Eye (tissue), 1 donor: ENCODE measurements at places on chromosomes 12 and 14.

DNA sequence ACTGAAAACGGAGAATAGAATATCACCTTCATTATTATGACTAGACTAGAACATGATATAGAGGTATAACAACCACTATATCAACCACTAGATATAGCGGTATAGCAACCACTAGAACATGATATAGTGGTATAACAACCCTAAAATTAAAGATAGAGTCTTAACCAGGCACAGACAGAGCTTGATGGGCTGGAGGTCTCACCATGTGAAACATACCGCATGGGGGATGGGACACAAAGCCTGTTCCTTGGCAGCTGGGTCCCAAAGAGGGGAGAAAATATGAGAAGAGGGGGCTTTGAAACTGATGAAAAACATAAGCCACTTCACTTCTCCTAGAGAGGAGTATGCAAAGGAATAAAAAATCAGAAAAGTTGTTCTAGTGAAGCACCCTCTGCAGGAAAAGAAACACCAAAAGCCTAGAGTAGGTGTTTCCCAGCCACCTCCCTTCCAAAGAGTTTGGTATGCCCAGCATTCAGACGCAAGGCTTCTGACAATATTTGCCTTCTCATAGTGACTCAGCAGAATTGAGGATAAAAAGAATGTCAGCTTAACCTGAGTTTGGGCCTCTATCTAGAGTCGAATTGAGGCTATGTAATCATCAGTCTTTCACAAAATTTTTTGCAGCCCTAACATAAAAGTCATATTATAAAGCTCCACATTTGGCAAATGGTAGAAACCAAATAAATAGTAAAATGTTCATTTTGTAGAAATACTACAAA, 316.4 kb downstream of the NOVA1 start:
- DNase-seq = no peak

DNA sequence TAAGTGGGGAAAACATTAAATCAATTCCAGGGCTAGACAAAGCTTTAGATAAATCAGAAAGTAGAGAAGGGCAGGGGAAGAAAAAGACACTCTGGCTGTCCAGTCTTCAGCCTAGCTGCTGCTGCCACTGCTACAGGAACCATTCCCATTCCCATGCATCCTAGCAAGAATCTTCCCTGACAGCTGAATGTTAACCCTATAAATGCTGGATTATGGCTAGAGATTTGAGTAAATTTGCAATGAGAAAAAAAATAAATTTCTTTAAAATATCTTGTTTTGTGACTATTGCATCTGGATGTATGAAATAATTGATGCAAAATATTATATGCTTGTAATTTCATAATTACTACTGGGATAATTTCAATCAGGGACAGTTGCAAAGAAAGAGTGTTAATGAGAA, 15.0 kb upstream of the CDKN3 start:
- peak; percentile 24 for DNase-seq

- no peak for DNase-seq
Measured at GRCh38 chr12:227286-227915, 13.4 kb upstream of the SLC6A12 start.

GRCh38 chr12:80857311-80857710, 80.4 kb downstream of the LIN7A start:
- no peak for DNase-seq

DNA sequence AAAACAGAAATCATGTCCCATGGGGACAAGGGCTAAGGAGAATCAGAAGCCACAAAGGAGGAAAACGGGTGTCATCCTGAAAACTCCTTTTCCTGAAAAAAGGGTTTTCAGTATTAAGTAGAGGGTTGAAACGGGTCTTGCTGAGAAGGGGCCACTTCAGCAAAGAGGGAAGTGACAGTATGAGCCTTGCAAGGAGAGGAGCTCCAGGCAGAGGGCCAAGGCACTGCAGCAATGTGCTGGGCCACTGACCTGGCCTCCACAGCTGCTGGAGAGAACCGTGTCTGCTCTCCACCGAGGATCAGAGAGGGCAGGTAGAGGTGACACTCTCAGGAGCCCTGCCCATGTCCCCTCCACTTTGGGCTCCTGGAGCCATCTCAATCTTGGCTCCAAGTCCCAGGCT, 103.3 kb downstream of the NCOR2 start:
- DNase-seq = no peak

GRCh38 chr12:90234472-90234871, 525.8 kb upstream of the ATP2B1 start:
- DNase-seq = no peak

DNA sequence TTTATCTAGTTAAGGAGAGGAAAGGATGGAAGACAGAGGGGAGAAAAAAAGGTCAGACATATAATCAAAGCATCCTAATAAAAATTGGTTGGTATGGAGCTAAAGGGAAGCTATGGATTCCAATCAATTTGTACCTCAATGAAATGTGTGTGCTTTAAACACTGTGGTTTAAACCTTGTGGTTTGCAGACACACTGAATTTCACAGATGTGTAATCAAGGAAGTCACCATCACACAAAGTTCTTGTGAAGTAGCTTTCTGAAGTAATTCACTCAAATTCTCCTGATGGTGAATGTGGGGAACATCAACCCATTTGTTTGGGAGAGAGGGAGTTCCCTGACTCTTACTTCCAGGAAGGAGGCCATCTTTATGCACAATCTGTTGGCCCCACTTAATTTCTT, 243.3 kb upstream of the KRR1 start:
- no peak for DNase-seq

DNA sequence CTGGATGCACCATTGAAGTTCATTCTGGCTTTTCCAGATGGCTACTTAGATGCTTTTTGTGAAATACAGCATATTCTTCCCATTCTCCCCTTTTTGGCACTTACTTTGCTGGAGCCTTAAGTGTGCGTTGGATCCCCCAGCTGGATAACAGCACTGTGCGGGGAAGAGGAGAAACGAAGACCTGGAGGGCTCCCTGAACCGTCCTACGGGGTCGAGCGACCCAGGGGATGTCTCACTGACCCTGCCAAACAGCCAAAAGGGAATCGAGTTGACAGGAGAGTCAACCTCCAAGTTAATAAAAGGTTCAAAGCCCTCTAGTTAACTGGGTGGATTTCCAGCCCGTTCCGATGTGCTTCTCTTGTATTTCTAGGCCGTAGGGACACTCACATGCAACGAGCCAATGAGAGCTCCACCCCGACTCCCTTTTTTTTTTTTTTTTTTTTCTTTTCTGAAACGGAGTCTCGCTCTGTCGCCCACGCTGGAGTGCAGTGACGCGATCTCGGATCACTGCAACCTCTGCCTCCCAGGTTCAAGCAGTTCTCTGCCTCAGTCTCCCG, 1.0 kb upstream of the CAMKK2 start:
- peak; percentile 85 for DNase-seq

DNA sequence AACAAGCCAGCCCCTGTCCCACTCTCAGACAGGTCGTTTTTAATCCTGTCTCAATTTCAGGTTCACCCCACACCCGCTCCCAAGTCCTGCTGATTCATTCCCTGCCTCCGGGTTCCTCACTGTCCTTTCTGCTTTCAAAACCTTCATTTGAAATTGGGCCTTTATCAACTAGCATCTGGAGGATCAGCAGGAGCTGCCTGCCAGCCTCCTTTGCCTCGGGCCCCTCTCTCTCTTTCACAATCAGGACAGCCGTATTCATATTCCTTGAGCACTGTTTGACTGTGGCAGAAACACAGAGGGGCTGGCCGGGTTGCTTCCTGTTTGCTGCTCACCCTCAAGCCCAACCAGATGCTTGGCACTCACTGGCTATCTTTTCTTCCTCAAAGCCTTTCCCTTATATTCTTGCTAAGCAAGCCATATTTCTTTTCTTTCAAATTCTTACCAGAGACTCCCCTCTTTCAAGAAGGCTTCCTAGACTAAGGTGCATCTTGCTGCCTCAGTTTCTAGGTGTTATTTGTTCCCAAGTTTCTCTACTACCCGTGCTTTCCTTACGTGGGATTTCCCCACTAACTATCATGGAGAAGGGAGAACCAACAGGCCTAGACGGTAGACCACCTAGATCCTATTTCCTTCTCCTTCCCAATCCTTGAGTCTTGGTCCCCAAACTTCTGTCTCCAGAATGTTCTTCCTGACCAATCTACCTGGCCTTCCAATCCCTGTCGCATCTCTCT, 3.0 kb downstream of the GALNT6 start:
- DNase-seq = no peak

DNA sequence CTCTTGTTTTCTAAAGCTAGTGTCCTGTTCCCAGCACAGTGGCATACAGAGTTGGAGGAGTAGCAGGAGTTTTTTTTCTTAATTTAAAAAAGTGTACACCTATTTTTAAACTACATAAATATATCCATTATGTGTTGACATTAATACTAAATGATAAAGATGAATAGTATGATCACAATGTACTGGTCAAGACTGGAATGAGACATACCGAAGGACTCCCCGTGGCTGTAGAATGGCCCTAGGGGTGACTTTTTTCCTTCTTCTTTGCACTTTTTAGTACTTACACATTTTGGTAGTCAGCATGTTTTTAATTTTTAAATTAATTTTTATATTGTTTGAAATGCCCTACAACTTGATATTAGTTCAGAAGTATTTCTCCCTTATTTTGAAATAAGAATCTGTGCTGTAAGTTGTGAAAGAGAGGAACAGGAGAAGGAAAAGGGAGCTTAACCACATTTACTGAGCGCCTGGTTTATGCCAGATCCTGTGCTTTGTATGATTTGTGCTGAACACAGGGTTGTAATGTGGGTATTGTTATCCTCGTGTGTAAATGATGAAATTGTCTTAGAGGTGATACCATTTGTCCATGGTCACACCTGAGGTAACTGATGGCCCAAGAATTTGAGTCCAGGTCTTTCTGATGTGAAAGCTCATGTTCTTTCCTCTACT, 136.5 kb downstream of the TGFB3 start:
- DNase-seq = no peak

DNA sequence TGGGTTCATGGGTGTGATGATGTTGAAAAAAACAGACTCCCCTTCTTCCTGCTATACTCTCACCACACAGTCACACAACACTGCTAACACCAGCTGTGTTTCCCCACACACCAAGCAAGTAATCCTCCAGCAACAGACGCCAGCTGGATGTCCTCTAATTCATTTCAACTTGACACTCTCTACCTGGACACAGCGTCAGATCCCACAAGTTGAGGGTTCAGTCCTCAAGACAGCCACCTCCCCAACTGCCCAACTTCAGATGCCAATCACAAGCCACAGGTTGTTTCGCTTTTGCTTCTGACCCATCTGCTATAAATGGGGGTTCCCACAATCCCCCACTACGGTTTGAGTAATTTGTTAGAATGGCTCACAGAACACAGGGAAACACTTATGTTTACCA, 49.3 kb downstream of the TMEM30B start:
- DNase-seq = no peak

GRCh38 chr14:86654558-86655184, 1124.7 kb downstream of the FLRT2 start:
- peak; percentile 61 for DNase-seq

- no peak for DNase-seq
Measured at GRCh38 chr14:106843386-106843785, 1317.0 kb downstream of the TMEM121 start.

DNA sequence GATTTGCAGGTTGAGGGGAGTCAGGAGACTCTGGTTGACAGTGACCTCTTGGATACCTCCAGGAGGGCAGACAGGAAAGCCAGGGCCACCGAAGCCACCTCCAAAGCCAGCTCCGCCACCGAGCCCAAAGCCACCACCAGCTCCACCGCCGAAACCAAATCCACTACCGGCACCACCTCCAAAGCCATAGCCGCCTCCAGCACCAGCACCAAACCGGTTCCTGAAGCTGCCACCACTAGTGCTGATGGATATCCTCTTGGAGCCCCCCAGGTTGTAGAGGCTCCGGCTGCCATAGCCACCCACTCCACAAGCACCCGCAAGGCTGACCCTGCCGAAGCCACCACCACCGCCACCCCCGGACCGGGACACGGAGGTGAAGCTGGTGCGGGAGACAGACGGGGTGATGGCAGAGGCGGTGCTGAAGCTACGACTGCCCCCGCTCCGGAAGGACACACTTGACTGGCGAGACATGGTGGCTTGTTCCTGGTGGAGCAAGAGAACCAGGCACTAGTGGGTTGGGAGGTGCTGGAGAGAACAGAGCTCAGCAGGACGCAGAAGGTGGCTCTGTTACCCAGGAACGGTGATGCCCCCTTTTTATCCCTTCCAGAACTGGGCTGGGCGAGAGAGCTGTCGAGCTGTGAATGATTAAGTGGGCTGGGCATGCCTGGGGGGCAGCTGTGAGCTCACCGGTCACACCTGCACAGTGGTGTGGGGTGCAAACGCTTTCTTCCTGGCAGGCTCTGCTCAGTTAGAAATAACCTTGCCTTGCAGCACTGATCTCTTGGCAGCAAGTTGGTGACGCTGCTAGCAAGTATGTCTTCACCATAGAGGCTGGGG, at the start of gene KRT5:
Gene KRT5, minus strand, starts transcription at position 569 of the 837 bp plus-strand sequence. Its CDS starts 98 bp downstream, at position 471.
- peak; percentile 32 for DNase-seq

- no peak for DNase-seq
Measured at GRCh38 chr12:38772437-38772836, 133.0 kb downstream of the CPNE8 start.

GRCh38 chr14:58872061-58872460, 234.3 kb downstream of the DACT1 start:
- DNase-seq = no peak

GRCh38 chr14:50025776-50026175, 90.6 kb downstream of the VCPKMT start:
- DNase-seq = no peak

- DNase-seq = no peak
Measured at GRCh38 chr12:124861898-124862676, 1.6 kb downstream of the SCARB1 start.

GRCh38 chr14:42140831-42141279, 534.2 kb downstream of the LRFN5 start:
- no peak for DNase-seq

DNA sequence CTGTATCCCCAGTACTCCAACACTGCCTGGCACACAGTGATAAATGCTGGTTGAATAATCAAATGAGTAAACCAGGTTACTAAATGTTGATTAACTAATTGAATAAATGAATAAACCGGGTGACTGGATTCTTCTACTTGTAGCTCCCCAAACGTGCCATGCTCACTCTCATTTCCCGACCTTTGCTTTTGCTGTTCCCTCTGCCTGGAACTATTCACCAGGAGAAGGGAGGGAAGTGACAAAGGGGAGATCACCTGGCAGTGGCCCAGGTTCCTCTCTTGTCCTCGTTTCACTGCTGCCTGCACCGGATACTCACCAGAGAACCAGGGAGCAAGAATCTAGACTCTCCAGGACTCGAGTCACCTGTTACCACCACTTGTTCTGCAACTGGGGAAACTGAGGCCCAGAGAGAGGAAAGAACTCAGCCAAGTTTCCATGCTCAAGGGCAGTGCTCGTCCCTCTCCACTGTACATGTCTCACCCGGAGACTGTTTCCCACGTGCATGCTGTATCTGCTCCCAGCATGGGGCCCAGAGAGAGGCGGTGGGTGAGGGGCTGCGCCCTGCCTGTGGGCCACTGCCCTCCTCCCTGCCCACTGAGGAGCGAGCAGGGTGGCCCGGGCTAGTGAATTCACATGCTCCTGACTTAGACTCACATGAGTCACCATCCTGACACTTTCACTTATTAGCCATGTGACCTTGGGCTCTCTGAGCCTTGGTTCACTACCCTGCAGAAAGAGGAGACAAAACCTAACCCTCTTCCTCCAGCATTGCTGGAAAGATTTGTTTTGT, 17.7 kb upstream of the POP5 start:
- DNase-seq = no peak

- DNase-seq = peak; percentile 30
Measured at GRCh38 chr14:59160506-59160905, 28.0 kb upstream of the DAAM1 start.
